ENCODE measurements at places on chromosomes 16 and 17.

GRCh38 chr17:57834146-57834741, 15.6 kb downstream of the MRPS23 start:
- DNase-seq = no peak

GRCh38 chr16:17591655-17592405, 121.1 kb upstream of the XYLT1 start:
- no peak for DNase-seq

- DNase-seq = no peak
These were observed 12.8 kb downstream of the CDK3 start for GRCh38 chr17:76013377-76013932.

DNA sequence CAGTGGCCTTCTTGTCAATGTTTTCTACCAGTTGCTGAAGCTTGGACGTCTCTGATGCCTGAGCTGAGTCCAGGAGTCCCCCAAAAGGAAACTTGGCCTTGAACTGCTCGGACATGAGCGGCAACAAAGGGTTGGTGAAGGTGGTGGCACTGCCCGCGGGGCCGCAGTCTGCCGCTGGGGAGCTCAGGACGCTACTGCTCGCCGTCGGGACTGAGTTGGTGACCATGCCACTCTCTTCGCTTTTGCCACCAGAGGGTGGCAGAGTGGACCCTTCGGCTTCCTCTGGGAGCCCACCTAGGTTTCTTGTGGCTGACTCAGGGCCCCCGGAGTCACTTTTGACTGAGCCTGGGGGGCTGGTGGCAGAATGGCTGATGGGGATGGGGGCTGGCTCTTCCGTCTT, 11.0 kb downstream of the SALL1 start:
- no peak for DNase-seq

DNA sequence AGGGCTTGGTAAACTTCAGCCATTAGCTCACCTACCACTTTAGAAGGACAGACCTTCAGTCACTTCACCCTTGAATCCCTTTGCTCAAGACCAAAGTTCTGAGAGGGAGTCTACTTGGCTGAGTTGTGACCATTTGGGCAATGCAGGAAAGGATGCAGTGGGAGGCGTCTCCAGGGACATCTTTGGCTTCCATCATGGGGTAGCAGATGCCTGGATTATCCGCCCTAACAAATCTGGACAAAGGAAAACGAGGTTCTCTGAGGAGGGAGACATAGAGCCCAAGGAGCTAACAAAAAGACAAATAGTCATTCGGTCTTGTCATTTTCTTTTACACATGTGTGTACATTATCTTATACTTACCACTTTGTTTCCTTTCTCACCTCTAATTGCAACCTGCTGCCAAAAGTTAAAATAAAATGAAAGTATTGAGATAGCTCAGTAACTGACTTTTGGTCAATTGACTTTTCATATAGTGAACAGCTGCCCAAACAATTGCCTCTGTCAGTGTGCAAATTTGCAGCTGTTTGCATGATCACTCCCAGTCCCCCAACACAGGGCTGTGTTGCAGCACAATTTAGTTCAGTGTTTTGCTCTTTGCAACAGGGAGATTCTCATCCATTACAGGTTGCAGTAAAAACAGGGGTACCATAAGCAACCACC, 108.9 kb upstream of the EEF2KMT start:
- no peak for DNase-seq

DNA sequence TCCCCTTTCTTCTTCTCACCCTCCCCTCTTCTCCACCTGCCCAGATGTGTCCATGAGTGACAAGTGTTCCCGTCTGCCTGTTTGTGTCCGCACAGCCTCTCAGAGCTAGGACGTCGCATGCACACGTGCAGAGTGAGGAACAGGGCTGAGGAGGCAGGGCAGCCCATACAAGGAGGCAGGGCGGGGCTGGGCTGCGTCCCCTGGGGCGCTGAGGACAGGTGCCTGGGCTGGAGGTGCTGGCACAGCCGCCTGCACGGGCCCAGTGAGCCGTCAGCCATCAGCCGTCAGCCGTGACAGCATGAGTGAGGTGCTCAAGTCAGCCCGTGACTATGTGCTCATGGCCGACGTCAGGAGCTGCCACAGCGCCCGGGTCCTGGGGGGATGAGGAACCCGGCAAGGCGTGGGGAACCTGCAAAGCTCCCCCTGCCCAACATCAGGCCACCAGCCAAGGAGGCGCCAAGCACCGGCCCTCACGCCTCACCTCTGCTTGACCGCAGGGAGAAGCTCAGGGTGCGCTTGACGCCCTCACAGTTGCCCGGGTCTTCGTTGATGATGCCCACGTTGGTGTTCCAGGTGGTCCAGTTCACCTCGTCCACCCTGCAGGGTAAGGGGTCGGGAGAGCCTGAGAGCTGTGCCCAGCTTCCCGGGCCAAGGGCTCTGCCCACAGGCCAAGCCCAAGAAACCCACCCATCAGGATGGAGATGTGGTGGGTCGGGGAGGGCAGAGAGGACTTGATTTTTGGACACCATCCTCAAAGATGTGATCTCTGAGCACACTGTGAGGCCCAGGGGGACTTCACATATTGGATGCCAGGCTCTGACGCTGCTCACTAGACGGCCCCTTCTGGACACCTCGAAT, 13.7 kb upstream of the TRPV3 start:
- no peak for DNase-seq

- DNase-seq = no peak
These were observed 46.7 kb downstream of the FOXL1 start for GRCh38 chr16:86625029-86625428.

DNA sequence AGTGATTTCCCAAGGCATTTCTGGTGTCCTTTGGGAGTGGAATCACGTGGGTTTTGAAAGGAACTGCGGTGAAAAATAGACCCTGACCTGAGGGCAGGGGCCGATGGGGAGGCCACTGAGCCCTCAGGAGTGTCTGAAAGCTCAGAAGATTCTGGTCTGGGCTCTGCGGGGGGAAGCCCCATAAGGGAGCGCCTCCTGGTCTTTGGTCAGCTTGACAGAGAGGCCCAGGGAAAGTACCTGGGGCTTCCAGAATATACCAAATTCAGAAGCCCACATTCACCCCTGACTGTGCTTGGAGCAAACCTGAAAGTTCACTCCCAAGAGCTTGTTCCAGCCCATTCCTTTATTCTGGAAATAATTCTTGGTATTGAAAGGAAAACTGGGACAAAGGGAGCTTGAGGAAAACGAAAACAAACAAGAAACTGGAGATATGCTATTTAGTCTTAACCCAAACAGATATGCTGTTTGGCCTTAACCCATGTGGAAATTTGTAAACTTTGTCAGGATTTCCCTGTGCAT, 23.2 kb upstream of the NAGLU start:
- DNase-seq = no peak

DNA sequence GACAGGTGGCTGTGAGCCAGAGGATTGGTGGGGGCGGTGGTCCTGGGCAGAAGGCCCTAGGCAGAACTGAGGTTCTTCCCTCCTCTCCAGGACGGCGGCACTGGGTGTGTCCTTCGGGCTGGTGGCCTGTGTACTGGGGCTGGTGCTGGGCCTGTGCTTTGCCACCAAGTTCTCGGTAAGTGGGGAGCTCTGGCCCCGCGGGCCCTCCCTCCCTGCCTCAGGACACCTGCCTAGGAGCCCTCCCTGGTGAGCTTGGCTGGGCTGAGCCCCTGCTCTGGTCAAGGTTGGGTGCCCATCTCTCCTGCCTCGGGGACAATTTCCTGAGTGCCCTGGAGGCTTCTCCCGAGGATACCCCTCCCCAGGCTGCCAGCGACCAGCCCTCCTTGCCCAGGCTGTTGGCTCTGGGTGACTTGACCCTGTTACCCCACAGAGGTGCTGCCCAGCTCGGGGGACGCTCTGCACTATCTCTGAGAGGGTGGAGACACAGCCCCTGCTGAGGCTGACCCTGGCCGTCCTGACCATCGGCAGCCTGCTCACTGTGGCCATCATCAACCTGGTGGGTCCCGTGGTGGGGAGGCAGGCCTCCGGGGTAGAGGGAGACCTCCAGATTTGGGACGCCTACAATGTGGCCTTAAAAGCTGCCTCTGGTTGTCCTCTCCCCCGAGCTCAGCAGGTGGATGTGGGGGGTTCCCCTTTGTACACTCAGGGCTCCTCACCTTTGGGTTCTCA, 42.0 kb downstream of the ADCY7 start:
- no peak for DNase-seq

- DNase-seq = no peak
These were observed 1.4 kb upstream of the TSPOAP1 start for GRCh38 chr17:58329810-58330537.

GRCh38 chr17:8018436-8018835, 16.0 kb downstream of the GUCY2D start:
- no peak for DNase-seq

DNA sequence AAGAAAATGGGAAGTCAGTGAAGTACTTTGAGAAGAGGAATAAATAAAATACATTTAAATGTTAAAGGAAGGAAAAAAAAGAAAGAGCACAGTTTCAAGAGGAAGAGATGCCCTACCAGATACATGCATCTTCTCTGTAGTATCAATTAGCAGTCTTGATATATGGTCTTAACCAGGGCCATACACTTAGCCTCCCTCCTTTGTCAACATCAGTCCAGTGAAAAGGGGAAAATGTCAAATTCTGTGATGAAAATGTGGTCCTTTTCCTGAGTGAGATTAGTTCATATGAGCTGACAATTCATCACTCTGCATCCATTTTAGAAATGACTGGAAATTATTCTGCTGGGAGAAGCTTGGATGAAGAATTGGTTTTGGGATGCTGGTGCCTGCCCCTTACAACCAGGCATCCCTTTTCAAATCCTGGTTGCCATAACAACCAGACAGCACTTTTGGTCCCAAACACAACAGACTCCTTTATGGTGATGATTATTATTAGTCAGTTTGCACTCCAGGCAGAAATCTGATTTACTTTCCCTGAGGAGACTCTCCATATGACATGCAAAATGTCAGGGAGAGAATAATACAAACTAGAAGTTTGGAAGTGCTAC, 933.6 kb upstream of the CDH8 start:
- DNase-seq = no peak

DNA sequence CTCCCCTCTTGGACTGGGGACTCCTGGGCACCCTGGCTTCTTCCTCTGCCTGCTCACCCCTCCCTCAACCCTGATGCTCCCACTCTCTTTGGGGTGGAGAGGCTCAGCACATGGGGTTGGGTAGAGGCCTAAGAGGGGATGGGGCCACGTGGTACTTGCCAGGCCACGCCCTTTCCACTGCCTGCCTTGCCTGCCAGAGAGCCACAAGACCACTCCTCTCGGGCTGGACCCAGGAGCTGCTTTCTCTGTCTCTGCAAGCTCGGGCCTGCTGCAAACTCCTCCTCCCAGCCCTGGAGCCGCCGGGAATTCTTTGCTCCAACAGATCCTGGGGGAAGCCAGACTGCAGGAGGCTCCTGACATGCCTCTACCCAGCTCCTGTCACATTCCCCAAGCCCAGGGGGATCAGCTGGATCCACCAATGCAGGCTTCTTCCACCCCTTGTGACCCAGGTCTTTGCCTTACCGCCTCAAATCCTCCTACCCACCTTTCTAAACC, 11.8 kb downstream of the DLX4 start:
- DNase-seq = no peak

DNA sequence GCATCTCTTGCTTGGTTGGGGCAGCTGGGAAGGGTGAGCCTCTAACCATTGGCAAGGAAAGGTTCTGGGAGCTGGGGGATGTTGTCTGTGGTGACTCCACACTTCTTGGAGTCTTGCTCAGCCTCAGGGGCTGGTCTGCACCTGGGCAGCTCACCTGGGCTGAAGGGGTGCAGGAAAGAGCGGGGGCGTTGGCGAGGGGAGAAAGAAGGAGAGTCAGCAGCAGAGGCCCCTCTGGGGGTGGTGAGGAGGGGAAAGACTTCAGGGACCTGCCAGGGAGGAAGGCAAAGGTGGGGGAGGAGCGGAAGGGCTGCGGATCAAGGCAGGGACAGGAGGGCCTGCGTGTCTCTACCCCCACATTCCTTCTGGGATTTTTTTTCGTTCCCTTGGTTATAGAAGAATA, 47.7 kb downstream of the CCDC42 start:
- DNase-seq = no peak

DNA sequence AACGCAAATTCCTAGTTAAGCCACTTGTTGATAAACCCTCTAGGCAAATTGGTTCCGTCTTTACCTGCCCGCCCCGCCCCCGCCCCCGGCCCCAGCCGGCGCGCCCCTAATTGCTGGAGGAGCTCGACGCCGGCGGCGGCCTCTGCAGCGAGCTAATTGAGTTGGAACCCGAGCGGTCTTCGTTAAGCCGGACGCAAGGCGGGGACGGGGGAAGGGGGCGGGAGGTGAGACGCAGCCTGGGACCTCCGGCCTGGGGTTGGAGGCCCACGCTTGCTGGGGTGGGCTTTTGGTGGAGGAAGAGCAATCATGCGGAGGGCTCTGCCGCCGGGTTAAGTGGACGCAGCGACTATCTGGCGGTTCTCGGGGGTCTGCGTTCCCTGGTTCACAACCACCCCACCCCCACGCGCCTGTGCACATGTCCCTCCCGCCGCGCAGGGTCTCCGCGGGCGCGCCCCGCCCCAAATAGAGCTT, 12.7 kb upstream of the FOXF1 start:
- DNase-seq = no peak

GRCh38 chr17:28887871-28888471, 9.6 kb downstream of the FLOT2 start:
- no peak for DNase-seq
